ENCODE measurements at places on chromosomes 7 and 10. TPM values are rescaled to one million over a fixed set of nuclear protein-coding genes. Genes with fewer than 3 reads are reported as not detected.

DNA sequence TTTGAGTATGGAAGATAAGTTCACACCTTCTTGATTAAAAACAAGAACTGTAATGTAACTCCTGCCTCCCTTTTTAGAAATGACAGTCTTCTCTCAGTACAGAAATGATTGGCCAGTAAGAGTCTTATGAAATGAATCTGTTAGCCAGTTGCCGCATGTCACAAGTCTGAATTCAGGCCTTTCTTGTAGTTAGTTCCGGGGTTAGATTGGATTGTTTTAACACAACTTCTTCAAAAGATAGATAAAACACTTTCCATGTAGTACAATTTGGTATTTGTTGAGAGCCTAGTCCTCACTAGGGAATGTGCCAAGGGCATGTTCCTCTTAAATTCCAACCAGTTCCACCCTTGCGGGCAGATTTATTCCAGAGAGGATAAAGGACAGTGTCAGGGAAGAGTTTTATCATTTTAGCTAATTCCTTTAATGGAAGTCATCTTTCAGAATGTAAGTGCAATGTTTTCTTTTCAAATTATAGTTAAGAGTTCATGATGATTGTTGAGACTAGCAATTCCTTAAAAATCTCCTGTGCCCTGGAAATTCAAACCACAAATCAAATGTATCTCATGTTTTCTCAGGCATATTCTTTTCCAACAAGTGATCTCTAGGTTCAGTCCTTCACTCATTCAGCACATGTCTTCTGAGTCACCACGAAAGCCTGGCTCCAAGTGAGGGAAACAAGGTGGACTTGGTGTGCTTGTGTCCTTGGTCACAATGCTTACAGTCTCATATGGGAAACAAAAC, 4.1 kb downstream of the FHIP2A start:
- DNase-seq: no peak

DNA sequence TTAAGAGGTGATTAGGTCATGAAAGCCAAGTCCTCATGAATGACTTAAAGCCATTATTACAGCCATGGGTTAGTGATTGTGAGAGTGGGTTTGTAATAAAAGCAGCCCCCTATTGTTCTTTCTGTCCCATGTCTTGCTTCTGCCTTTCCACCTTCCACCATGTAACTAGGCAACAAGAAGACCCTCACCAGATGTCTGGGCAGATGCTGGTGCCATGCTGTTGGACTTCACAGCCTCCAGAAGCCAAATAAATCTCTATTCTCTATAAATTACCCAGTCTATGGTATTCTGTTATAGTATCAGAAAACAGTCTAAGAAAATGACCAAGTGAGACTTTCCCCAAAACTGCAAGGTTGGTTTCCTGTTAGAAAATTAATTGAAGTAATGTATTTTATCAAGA, 460.3 kb upstream of the ADARB2 start:
- DNase-seq: no peak

DNA sequence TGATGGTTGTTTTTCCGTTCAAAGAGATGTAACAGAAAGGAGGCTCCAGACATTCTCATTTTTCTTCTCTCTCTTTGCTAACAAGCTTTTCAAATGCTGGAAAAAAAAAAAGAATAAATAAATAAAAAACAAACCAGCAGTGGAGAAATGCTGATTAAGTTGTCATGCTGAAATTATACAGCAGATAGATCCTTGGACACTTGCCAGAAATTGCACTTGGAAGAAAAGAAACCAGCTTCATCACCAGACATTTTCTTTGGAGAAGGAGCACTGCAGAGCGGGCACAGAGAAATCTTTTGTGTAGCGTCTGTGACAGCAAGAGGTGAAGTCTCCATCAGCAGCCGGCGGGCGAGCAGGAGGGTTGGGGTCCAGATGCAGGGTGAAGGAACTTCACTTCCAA, 55.8 kb downstream of the CLRN3 start:
- no peak for DNase-seq

DNA sequence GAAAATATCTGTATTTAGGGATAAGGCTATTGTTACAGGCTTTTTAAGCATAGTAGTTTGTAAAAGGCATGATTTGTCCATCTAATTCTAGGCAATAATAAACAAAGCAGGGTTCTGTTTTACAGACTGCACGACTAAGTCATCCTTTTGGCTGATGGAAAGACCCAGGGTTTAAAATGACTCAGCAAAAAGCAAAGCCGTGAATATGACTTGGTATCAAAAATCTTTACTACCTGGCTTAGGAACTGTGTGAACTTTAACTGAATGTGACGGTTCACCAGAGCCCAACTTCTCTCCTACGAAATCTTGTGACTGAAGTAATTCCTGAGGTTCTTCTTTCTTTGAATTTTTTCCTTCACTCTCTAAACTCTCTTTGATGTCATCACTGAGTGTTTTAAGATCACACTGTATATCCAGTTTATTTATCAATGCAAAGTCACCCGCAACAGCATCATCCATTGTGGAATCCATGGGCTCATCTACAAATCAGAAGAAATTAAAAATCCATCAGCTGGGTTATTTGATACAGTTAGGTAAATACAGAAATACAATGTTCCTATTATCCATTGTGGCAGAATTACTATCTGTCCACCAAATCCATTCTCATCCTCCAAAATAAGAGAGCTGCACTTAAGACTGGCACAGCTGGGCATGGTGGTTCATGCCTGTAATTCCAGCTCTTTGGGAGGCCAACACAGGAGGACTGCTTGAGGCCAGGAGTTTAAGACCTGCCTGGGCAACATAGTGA, 17.0 kb downstream of the ATE1 start:
- no peak for DNase-seq

DNA sequence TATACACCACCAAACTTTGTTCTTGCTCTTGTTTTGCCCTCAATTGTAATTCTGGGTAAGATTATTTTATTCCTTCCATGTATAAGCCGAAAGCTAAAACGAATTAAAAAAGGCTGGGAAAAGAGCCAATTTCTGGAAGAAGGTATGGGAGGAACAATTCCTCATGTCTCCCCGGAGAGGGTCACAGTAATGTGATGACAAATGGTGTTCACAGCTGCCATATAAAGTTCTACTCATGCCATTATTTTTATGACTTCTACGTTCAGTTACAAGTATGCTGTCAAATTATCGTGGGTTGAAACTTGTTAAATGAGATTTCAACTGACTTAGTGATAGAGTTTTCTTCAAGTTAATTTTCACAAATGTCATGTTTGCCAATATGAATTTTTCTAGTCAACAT, 12.5 kb upstream of the CFAP69 start:
- DNase-seq: no peak

The DYNC1I1 gene
- total RNA-seq: not detected

- no peak for DNase-seq
Measured at GRCh38 chr7:30900053-30900452, 11.6 kb upstream of the AQP1 start.

- no peak for DNase-seq
Measured at GRCh38 chr10:77524281-77524711, 113.3 kb downstream of the KCNMA1 start.

GRCh38 chr7:137619181-137619580, 227.6 kb downstream of the DGKI start:
- no peak for DNase-seq

DNA sequence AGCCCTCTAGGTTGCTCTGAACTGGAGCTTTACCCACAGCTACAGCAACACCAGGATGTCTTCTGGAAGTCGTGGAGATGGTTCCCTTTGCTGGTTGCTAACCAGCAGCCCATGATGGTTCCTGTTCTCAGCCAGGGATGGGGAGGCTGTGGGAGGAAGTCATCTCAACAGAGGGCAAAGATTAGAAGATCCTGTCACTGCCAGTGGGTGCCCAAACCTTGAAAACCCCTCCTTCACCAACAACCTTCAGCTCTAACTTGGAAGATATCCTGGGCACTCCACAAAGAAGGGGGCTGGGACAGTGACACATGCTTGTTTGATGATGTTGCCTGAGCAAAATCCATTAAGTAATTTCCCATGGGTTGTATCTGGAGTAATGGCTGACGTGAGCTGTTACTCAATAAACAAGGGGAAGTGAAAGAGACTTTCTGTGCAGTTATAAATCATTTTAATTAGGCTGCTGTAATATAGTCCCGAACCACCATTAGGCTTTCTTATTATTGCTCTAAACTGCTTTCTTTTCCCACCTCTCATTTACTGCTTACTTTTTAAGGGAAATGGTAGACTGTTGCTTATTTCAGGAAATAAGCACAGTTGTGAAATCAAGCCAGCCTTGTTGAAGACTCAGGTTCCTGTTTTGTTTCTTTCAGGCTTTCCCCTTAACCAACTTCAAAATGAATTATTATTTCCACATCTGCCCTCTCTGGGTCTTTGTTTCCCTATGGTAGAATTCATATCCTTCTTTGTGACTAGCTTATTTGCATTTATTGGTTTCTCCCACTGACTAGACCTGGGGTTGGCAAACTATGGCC, 124.8 kb downstream of the PPP1R17 start:
- no peak for DNase-seq

Data from activated CD8-positive, alpha-beta T cell treated with anti-CD3 and anti-CD28 coated beads, Interleukin-2, amount 10 ng/mL, durations not matched to agents 7 days and 5 days (primary cell).